ENCODE measurements at places on chromosomes 11 and 22.

DNA sequence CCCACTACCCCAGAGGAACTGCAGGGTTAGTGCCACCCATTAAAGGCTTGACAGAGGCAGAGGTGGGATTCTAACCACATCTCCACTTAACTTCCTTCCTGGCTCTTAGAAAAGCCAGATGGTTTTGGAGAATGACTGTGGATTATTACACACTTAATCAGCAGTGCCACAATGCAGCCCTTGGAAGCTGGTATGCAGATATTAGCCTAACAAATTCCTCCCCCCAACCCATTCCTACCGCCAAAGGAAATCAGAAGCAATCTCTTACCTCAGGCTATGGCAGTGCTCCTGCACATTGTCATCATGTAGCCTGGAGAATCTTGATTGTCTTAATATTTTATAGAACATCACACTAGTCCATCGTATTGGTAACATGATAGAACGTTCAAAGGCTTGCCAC lies 23.2 kb upstream of the NRGN start:
- no peak for DNase-seq

- DNase-seq: no peak
These were observed 6.3 kb downstream of the CRY2 start for GRCh38 chr11:45853332-45854219.

DNA sequence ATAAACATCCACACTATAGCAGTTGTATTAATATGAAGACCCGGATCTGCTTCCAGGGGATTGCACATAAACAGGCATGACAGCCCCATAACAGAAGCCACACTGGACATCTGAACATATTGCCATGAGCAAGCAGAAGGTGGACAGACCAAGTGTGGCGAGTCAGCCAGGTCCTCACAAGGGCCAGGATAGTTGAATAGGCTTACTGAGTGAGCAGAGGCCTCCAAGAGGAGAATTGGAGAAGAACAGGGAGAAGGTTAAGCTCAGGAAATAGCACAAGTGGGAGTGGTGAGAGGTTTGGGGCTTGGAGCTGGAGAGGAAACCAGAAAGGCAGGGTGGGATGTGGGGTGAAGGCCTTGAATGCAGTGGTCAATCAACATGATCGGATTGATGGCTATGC lies 10.8 kb downstream of the SLC35C1 start:
- no peak for DNase-seq

DNA sequence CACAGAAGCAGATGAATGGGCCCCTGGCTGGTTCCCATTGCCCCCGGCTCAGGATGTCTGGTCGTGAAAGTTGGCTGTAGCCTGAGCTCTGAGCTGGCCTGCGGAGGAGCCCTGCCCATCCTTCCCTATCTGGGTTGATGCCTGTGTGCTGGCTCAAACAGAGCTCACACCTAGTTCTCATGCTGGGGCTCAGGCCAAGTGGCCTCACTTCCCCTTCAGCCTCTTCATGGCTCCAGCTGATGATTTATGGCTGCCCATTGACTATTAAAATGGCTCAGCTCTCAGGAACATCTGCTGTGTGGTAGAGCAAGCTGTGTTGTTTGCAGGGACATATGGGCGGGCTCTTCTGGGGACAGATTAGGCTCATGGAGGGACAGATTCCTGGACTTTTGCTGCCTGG lies 64.7 kb downstream of the ADAMTS15 start:
- DNase-seq: no peak

- DNase-seq: no peak
These were observed 77.0 kb downstream of the DDIAS start for GRCh38 chr11:82978422-82979099.

- DNase-seq: no peak
These were observed 157.9 kb upstream of the CARD18 start for GRCh38 chr11:105297463-105297862.

DNA sequence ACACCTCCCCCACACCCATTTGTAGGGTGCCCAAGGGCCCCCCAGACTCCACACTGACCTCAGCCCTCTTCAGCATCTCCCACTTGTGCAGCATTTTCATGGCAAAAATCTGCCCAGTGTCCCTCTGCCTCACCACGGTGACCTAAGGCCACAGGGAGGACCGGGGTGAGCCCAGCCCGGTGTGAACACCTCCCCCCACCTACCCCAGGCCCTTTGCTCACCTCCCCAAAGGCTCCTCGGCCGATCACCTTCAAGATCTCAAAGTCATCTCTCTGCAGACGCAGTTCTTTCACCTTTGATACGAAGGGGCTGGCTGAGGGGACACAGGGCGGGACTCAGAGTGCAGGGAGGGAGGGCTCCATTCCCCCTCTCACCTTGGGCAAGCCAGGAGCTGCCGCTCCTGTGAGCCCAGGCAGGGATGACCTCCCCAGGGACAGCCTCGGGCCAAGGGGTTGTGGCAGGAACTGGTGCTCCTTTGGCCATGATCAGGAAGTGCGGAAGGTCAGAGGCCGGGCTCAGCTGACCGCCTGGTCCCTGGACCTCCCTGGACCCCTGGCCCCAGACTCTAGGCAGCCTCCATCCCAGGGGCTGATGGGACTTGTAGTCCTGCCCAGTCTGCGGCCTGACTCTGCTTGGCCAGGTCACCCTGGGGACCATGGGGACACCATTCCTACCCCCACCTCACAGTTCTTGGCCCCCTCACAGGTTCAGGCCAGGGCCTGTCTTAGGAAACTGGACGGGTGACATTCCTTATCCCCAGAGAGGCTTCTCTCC lies 2.7 kb downstream of the CDC42BPG start:
- no peak for DNase-seq

- DNase-seq: no peak
These were observed 2.9 kb downstream of the SRPRA start for GRCh38 chr11:126265811-126266210.

GRCh38 chr11:12755510-12756453 lies 81.6 kb downstream of the TEAD1 start:
- no peak for DNase-seq

DNA sequence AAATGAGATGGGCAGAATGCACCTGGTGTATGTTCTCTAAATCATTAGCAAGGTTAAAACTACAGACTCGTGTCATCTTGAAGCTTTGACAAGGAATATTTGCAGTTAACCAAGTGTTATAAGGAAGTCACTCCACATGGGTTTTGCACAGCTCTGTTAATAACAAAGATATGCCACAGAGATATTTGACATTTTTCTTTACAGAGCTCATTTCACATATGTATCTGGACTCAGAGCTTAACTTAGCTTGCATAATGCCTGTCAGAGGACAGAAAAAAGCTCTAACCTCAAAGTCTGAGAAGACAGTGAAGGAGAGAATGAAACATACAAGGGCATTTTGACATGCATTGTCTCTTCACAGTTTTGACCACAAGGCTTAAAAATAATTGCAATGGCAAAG lies 105.5 kb downstream of the C11orf87 start:
- DNase-seq: no peak

DNA sequence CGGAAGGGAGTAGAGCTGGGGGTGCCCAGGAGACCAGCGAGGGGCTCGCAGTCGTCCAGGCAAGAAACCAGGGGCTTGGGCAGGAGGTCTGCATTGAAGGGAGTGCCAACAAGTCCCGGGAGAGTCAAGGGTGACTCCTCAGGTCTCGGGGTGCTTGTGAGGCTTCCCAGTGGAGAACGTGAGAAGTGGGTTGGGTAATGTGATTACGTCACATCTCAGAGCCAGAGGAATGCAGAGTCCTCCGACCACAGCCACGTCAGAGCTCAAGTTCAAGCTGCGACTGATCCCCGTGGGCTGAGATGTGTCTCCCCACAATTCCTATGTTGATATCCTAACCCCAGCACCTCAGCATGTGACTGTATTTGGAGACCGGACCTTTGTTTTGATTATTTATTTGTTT lies 89.7 kb upstream of the SHANK2 start:
- no peak for DNase-seq
